ENCODE measurements at places on chromosomes 2 and 18. TPM values are rescaled to one million over a fixed set of nuclear protein-coding genes. Genes with fewer than 3 reads are reported as not detected.
A peak's percentile ranks its signal among the peaks of the same experiment; 100 is the strongest.

DNA sequence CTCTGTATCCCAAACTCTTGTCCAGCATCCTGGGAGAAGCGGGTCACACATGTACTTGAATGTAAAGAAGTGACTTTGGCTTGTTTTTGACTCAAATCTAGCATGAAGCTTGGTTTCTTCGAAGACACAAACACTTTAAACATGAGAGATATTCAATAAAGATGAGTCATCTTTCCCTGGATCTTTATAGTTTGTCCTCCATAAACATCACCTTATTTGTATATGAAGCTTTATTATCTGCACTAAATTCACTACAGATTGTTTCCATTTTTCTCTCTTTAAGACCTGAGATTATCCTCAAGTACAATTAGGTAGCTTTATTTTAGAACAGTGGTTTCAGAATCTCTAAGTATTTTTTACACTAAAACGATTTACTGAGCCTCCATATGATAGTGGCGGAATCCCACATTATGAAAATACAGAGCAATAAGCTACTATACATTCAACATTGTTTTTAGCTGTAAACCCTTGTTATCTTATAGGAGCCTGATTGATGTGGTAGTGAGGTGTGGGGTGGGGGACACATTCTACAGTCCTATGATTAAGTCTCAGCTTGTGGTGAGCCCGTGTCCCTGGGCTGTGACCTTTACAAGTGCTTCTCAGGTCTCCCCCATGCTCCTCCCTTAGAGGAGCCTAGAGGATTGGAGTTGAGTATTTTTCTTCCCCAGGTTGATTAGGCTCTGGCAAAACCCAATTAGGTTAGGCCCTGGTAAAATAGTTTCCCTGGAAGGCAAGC lies 79.6 kb upstream of the RAPGEF4 start:
- no peak for DNase-seq
- H3K27me3 ChIP-seq = no peaks in the 10 kb centered on the region
- no peaks in the 10 kb centered on the region for H3K4me1 ChIP-seq
- H3K36me3 ChIP-seq = no peaks in the 10 kb centered on the region
- no peak overlapping the region for H3K4me3 ChIP-seq

The G6PC2 gene
- total RNA-seq = 0.29 TPM

The LCT gene
- not detected for total RNA-seq

DNA sequence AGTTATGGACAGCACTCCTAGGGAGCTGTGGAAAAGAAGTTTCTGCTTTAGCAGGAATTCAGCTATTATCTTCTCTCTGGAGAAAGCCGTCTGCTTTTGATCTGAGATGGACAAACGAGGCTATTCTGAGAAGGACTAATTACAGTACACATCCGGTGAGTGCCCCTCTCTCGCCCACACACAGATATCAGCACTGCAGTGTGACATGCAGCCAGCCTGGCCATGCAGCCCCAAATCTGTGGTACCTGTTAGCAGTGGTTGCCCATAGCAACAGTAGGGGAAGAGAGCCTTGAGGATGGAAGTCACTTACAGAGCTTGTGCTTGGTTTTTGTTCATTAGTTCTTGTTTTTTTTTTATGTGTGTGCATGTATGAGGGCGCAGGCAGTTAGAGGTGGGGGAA lies 73.9 kb upstream of the TRIB2 start:
- no peaks in the 10 kb centered on the region for H3K27me3 ChIP-seq
- DNase-seq = no peak
- H3K4me1 ChIP-seq = no peaks in the 10 kb centered on the region

The RAD51AP2 gene
- not detected for total RNA-seq

DNA sequence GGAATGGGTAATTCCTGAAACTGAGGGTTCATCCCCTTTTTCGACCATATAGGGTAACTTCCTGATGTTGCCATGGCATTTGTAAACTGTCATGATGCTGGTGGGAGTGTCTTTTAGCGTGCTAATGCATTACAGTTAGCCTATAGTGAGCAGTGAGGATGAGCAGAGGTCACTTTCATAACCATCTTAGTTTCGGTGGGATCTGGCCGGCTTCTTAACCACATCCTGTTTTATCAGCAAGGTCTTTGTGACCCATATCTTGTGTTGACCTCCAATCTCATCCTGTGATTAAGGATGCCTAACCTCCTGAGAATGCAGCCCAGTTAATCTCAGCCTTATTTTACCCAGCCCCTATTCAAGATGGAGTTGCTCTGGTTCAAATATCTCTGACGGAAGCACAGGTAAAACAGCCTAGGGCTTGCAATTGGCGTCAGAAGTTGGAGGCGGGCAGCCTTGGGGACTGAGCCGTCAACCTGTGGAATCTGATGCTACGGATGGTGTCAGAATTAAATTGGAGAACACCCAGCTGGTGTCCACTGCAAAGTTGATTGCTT lies 19.5 kb downstream of the RALBP1 start:
- no peaks in the 10 kb centered on the region for H3K36me3 ChIP-seq
- DNase-seq = no peak
- no peak overlapping the region for H3K4me3 ChIP-seq
- H3K4me1 ChIP-seq = peaks cover 4% of the 10 kb centered on the region
- no peak overlapping the region for H3K27ac ChIP-seq
- no peaks in the 10 kb centered on the region for H3K27me3 ChIP-seq

DNA sequence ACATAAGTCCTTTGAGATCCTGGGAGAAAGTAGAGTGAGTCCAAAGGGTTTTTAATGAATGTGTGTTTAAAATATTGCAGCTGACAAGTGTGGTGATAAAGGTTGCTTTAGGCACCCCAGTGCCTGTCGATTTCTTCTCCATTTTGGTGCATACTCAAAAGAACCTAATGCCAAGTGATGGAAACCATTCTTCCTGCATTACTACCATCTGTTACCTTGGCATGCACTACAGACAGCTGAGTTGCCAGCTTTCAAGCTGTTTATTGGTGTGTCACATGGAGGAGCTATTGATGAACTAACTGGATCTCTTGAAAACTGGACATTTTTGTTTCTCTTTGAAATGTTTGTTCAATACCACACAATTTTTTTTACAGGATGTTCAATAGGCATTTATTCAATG lies 350.0 kb downstream of the AKAIN1 start:
- H3K27me3 ChIP-seq = no peaks in the 10 kb centered on the region
- no peak overlapping the region for H3K4me3 ChIP-seq
- H3K27ac ChIP-seq = no peak overlapping the region
- H3K4me1 ChIP-seq = no peaks in the 10 kb centered on the region
- no peaks in the 10 kb centered on the region for H3K36me3 ChIP-seq

DNA sequence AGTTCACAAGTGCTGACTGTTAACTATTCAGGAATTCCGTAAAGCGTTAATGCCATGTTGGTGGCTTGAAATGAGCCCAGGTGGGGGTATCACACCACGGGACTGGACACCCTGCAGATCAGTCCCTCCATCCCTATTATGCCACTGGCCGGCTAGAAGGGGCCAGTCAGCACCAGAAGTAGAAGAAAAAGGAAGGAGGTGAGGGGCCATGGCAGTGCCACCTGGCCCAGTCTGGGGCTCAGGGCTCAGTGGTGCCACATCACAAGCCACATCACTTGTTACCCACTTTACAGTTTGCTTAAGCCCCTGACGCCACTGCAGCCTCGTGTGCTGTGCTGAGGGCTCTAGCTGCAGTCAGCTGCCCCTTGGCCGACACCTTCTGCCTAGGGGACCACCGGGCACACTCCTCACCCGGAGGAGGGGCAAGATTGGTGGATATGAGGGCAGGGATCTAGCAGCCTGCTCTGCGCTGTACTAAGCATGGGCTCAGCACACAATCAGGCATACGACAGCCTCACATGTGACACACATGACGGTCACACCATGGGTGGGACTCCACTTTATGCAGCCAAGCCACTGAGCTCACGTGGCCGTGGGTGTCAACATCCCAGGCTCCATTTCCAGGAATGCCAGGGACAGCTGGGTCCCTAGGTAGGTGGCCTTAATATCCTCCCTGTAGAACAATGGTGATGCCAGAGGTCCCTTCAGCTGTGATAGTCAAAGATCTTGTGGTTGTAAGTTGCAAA lies 3.6 kb downstream of the LIMS2 start:
- H3K27me3 ChIP-seq = no peaks in the 10 kb centered on the region
- H3K27ac ChIP-seq = no peak overlapping the region
- DNase-seq = no peak
- H3K4me3 ChIP-seq = no peak overlapping the region
- H3K4me1 ChIP-seq = peaks cover 16% of the 10 kb centered on the region
- H3K36me3 ChIP-seq = no peaks in the 10 kb centered on the region

The TET3 gene
- 6.5 TPM for total RNA-seq

The ATP6V1B1 gene
- not detected for total RNA-seq

The RAB27B gene
- total RNA-seq = 0.21 TPM

DNA sequence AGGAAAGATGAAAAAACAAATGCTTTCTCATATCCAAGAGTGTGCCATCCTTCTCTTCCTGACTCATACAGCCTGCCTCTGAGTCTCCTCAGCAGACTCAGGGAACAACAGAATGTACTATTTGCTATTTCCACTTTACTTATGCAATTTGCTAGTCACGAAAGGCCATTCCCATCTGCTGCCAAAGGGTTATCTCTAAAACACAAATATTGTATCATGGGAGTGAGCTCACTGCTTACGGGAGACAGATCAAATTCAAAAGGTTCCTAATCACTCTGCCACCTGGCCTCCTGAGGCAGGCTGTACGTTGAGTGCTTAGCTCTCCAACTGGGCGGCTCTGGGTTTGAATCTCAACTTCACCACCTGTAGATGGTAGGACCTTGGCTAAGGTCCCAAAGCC lies 92.0 kb downstream of the GAREM1 start:
- no peak for DNase-seq
- no peak overlapping the region for H3K4me3 ChIP-seq
- no peaks in the 10 kb centered on the region for H3K27me3 ChIP-seq
- no peak overlapping the region for H3K27ac ChIP-seq

The GTF3C2 gene
- 86.6 TPM for total RNA-seq

DNA sequence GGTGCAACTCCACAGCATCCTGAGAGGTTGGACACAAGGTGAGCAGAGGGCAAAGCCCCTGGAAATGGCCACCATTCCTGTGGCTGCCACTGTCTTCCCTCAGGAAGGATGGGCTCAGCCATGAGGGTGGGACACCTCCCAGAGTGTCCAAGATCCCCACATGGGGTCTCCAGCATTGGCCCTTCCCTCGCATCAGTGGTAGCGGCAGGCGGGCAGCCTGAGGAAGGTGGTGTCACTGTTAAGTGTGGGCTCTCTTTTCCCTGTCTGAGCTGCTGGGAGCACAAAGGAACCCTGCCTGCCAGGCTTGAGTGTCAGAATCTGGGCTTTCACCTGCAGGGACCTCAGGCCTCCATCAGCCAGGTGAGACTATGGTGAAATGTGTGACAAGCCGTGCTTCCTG lies 47.6 kb downstream of the SP110 start:
- no peak for DNase-seq
- H3K27me3 ChIP-seq = no peaks in the 10 kb centered on the region
- H3K4me1 ChIP-seq = no peaks in the 10 kb centered on the region
- no peak overlapping the region for H3K27ac ChIP-seq
- H3K36me3 ChIP-seq = peaks cover 10% of the 10 kb centered on the region

DNA sequence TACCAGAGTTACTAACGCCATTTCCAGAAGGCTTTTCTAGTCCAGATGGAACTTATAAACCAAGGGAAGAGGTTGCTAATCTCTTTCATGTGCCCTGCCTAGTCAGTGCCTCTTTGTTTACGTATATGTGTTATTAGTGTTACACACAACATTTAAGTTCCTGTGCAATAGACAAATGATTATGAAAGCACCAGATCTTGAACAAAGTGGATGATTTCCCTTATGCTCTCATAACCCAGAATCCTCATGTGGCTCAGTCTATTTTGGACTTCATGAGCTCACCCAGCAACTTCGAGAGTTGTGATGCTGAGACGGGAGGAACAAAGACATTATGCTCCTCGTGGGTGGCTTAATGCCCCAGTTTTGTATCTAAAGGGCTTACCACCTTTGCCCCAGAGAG lies 214.4 kb upstream of the SP5 start:
- no peak overlapping the region for H3K27ac ChIP-seq
- no peaks in the 10 kb centered on the region for H3K27me3 ChIP-seq
- no peak for DNase-seq
- H3K4me1 ChIP-seq = no peaks in the 10 kb centered on the region
- no peaks in the 10 kb centered on the region for H3K36me3 ChIP-seq

DNA sequence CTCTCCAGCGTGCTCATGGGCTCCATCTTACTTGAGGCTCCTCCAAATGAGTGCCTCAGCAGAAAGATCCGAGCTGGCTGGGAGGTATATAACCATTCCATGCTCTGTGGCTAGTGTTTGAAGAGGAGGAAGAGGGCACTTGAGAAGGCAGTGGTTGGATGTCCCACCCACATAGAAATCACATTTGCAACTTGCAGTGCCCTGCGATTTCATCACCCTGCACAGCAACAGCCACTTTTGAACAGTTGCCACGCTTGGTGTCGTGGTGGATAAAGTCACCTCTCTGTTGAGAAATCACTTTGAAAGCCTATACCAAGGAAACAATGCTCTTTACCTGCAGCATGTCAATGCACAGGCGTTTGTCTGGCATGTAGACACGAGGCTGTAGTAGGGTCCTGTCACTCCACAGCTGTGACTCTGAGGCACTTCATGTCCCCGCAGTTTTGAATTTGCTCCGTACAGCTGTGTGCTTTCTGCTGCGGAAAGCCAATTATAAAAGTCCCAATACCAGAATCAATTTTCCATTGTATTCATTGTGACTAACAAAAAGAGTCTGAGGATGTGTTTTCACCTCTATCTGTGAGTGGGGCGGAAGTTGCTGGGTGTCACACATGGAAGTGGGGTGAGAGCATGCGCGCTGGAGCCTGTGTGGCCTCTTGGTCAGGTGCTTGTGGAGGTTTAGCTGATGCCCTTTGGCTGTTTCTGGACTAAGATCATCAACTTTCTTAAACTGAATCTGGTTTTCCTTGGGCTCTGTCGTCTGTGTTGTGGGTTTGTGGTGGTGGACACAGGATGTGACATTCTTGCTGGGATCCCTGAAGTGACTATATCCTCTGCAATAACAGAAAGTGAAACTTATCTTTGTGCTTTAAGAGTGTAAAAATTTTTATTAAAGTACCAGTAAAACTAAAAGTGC lies 2.8 kb downstream of the CNDP2 start:
- peaks cover 50% of the 10 kb centered on the region for H3K4me1 ChIP-seq
- no peaks in the 10 kb centered on the region for H3K27me3 ChIP-seq
- no peak overlapping the region for H3K4me3 ChIP-seq
- H3K27ac ChIP-seq = peak overlapping the region; percentile 76
- peaks cover 27% of the 10 kb centered on the region for H3K36me3 ChIP-seq

- no peak overlapping the region for H3K4me3 ChIP-seq
- H3K4me1 ChIP-seq = no peaks in the 10 kb centered on the region
- H3K27me3 ChIP-seq = no peaks in the 10 kb centered on the region
- no peak overlapping the region for H3K27ac ChIP-seq
- no peak for DNase-seq
- H3K36me3 ChIP-seq = peaks cover 3% of the 10 kb centered on the region
These were observed 67.8 kb downstream of the MERTK start for GRCh38 chr2:111966241-111966640.

GRCh38 chr2:121478996-121479745 lies 51.5 kb upstream of the RNU4ATAC start:
- no peak overlapping the region for H3K27ac ChIP-seq
- no peaks in the 10 kb centered on the region for H3K36me3 ChIP-seq
- H3K4me1 ChIP-seq = peaks cover 27% of the 10 kb centered on the region
- H3K4me3 ChIP-seq = no peak overlapping the region
- no peaks in the 10 kb centered on the region for H3K27me3 ChIP-seq

Data from thyroid gland (tissue), 4 donors.